ENCODE measurements at places on chromosomes 7 and 10.

- DNase-seq = no peak
Observed at GRCh38 chr7:113161050-113161449, 42.7 kb upstream of the SMIM30 start.

GRCh38 chr10:80760914-80761371 is 223.2 kb downstream of the SH2D4B start:
- no peak for DNase-seq

- no peak for DNase-seq
Observed at GRCh38 chr10:130938051-130938450, 373.5 kb downstream of the TCERG1L start.

DNA sequence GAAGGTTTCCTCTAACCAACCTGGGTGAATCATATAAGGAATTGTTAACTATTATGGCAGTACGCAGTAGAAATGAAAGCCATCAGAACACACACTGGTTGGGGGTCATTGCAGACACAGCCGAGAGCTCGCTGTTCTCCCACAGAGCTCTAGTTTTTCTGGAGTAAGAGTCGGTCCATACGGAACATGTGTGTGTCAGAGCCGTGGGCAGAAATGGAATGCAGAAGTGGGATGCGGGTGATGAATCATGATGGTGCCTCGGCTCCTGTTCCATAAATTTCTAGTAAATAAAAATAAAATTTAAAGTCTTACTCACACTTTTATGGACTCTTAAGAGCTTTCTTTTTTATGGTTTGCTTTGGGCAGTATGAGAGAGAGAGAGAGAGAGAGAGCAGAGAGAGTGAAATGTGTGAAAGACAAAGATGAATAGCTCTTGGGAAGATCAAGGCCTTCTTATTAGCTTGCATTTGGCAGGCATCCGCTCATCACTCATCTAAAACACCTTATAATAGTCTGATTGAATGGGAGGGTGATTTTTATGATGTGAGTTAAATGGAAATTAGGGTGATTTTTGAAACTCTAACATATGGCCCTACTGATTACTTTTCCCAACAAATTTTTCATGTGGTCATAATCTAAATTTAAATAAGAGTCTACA is 98.8 kb upstream of the PFKP start:
- DNase-seq = no peak

GRCh38 chr7:41425926-41426325 is 277.0 kb downstream of the INHBA start:
- no peak for DNase-seq

- no peak for DNase-seq
Observed at GRCh38 chr10:61903928-61904344, 2.4 kb downstream of the ARID5B start.

DNA sequence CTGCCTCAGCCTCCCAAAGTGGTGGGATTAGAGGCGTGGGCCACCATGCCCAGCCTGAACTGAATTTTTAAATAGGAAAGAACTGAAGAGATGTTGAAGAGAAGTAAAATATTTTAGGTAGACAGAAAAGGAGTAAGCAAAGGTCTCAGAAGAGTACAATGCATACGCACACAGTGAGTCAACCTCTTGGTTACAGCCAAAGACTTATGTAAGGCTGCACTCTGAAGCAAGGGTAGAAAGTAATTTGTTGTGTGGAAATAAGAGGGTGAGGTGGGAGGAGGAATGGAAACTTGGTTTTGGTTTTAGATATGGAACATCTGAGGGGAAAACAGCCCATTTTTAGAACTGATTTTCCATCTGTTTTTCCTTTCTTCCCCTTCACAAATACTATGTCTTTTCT is 17.6 kb downstream of the KRIT1 start:
- no peak for DNase-seq

GRCh38 chr7:538764-539685 is 19.4 kb upstream of the PDGFA start:
- no peak for DNase-seq

- no peak for DNase-seq
Observed at GRCh38 chr10:29508554-29509244, 126.1 kb downstream of the SVIL start.

DNA sequence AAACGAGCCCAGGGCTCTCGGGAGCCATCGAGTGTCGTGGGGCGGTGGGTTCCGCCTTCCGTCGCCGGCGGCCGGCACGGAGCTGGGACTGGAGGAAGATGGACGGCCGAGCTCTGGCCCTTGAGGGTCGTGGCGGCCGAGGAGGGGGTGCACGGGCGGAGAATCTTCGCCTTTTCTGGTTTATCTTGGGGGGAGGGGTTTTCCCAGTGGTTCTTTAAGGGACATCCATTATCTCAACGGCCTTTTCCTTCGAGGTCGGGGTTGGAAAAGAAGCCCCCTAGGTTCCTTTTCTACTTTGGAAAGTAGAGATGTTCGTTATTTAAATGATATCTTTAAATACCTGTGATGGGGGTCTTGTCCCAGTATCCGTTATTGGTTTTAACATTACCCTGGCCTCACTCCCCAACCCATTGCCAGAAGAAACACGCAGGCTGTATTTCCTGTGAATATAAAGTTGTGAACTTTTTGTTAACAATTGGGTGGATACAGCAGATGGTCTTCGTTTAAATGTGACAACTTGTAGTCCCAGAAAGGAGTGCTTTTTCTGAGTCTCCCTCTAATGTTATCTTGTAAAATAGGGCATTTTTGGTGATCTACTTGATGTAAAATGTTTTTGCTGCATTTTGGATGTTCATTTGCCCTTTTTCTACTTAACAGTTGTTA is 765 bp downstream of the CCAR1 start:
- DNase-seq = no peak

- peak; percentile 30 for DNase-seq
Observed at GRCh38 chr7:15490291-15490690, 71.5 kb downstream of the AGMO start.
